ENCODE measurements at places on chromosomes 16 and 17.

GRCh38 chr17:8117980-8118768, at the start of gene ALOXE3:
ALOXE3 (minus strand) TSS chr17:8118514; CDS start chr17:8117990, 524 bp downstream.
- no peak for DNase-seq

GRCh38 chr16:4137438-4137837, 21.2 kb upstream of the ADCY9 start:
- no peak for DNase-seq

DNA sequence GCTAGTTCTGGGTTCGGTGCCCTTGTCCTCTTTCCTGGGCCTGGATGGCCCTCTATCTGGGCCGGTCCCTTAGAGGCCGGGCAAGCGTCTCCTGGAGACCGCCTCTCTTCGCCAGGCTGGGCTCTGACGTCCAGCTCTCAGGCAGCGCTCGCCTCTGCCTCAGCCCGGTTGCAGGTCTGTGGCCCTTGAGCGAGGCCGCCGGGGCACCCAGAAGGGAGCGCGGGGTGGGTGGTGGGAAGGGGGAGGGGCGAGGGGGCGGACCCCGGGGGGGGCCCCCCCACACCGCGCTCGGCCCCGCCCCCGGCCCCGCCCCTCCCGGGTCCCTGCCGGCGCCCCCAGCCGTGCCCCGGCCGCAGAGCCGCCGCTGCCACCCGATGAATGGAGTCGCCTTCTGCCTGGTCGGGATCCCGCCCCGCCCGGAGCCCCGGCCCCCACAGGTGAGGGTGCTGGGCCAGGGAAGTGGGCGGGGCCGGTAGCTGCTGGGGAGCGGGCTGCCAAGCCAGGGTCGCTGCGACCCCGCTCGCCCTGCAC, at the start of gene ARHGAP23:
Gene ARHGAP23, plus strand, starts transcription at position 353 of the 531 bp plus-strand sequence. Its CDS starts 22 bp downstream, at position 375.
- peak; percentile 81 for DNase-seq

DNA sequence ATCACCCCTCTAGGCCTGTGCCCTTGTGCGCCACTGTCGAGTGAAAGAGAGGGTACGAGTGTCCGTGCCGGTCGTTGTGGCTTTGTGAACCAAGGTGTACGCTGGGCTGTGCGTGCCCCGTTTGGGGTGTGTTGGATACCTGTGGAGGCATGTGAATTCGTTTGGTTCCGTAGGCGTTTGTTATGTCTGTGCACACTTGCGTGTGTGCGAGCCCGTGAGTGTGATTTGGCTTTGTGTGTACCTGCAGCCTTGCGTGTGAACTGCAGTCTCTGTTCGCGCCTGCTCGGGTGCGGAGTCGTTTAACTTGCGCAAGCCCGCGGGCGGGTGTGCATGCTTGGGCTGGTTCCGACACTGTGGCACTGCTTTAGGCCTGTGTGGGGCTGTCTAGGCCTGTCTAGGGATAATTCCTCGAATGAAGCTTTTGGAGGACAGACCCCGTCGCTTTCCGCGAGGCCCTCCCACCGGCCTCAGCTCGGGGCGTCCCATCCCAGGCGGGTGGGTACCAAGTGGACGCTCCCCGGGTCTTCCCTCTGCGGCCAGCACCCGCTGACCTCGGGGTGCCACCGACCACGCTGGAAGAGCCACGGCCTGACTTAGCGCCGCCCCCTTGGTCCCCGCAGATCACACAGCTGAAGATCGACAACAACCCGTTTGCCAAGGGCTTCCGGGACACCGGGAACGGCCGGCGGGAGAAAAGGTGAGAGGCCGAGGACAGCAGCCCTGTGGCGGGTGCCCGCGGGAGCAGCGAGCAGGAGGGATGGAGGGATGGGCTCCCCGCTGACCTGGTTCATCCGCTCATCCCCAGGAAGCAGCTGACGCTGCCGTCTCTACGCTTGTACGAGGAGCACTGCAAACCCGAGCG, 4.4 kb downstream of the TBX2 start:
- no peak for DNase-seq

- no peak for DNase-seq
Observed at GRCh38 chr17:65530523-65531255, 30.8 kb downstream of the AXIN2 start.

GRCh38 chr17:21394265-21394664, 18.1 kb downstream of the KCNJ12 start:
- no peak for DNase-seq

DNA sequence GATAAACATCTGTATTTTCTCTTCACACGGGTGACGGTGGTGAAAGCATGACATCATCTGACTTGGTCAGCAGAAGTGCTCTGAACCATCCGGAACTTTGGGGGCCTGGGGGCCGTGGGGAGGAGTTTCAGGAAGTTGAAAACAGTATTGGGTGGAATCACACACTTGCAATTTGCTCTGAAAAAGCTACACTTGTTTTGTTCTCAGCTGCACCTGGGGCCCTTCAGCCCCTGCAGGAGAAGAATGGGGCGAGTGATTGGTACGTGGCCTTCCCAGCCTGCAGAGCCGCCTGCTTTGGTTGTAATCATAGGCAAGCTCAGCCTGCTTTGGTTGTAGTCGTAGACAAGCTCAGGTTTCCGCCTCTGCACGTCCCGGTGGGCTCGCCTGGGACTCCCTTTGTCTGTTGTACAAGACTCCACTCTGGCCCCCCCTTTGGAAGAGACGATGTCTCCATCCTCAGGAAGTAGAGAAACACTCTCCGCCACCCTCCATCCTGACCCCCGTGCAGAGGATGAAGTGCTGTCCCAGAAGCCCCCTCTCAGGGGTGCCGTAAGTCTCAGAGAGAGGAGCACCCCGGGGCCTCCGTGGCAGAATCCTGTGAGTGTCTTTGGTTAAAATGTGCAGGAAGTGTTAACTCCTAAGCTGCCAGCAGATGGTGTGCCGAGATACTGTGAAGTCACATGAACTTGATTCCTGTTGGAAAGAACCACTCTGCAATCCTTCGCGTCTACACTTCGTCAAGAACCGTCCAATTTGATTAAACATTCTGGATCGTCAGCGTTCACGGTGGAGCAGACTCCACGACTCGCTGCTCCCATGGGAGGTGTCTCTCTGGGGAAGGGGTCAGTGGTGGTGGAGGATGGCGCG, 5.4 kb downstream of the BANP start:
- peak; percentile 47 for DNase-seq

DNA sequence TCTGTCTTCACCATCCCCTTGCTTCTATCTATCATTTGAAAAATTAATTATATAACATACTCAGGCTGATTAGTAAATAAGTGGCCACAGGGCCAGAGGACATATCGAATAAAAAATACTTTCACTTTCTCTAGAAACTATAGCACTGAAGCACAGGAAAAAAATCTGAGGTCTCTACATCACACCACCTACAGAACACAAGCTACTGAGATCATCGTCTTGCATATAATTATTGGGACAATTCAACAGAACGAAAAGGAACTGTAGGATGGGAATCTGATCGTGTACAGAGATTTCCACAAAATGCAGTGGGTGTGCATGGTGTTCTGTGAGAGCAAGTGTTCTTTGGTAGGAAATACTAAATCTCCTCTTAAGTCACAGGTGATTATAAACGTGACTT, 289.6 kb upstream of the ERCC4 start:
- no peak for DNase-seq

DNA sequence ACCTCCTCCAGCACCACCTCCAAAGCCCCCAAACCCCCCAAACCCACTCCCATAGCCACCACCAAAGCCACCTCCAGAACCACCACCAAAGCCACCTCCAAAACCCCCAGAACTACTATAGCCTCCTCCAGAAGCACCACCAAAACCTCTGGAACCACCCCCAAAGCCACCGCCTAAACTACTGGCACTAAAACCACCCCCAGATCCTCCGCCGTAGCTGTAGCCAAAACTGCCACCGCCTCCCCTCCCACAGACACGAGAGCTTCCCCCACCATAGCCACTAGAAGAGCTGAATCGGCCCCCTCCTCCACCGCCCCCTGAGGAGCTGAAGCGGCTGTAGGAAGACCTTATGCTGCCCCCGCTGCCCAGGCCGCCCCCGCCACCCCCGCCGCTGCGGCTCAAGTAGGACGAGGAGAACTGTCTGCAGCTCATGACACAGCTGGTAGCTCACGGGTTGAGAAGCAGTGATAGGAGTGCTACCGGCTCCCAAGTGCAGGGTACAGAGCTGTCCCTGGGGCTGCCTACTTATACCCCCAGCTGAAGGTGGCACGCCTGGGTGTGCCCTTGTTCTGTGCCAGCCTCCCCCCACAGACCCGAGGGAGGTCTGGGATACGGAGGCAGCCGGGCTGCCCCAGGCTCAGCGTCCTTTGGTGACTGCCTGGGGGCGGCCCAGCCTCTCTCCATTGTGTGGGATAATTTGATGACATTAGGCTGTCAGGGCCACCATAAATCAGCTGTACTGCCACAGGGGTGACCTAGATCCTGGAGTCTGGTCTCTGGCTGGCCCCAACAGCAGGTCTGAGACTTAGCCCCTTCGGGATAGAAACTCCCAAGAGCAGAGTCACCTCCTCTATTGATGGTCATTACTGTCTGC, at the start of gene KRT9:
Gene KRT9, minus strand, starts transcription at position 499 of the 874 bp plus-strand sequence. Its CDS starts 67 bp downstream, at position 432.
- no peak for DNase-seq

DNA sequence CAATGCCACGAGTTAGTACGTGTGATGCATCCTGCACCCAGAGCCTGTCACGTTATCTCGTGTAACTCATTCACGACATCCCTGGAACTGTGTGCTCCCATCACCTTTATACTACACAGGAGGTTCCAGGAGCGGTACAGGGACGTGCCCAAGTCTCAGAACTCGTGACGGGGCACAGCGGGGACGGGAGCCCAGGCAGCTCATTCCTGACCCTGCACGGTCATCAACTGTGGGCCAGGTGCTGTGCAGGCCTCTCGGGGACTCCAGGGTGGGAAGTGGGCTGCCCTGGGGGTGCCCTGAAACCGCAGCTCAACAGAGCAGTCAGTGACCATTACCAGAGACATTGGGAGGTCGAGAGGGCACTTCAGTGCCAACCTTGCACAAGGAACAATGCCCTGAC, 11.1 kb upstream of the KIF19 start:
- no peak for DNase-seq

DNA sequence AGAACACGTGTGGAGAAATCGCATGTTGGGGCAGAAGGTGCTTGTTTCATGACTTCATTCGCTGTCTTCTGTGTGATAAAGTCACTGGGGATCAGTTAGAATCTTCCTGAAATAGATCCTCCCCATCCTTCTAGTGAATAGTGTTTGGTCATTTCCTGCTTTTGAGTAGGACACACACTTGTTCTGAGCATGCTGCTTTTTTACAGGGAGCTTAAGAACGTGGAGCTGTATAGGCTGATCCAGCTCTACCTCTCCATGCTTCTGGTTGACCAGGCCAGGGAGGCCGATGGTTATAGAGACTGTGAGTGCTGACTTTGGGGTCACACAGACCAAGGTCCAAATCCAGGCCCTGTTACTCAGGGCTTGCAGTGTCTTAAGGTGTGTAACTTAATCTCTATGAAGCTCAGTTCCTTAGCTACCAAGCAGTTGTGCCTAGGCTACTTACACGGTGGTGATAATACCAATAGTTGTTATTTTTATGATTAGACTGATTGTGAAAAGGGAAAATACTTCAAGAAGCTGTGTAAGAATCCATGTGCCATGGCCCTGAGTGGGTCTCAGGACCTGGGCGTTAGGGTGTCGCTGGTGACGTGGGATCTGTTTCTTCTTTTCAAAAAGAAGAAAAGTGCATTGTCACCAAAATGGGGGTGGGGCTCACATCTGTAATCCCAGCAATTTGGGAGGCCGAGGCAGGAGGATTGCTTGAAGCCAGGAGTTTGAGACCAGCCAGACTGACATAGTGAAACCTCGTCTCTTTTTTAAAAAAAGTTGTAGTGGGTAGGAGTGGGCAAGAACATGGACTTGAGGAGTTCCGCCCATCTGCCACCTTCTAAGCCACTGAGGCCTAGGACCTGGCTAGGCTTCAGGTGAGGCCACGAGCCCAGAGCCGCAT, 64.1 kb upstream of the LGALS9 start:
- no peak for DNase-seq

DNA sequence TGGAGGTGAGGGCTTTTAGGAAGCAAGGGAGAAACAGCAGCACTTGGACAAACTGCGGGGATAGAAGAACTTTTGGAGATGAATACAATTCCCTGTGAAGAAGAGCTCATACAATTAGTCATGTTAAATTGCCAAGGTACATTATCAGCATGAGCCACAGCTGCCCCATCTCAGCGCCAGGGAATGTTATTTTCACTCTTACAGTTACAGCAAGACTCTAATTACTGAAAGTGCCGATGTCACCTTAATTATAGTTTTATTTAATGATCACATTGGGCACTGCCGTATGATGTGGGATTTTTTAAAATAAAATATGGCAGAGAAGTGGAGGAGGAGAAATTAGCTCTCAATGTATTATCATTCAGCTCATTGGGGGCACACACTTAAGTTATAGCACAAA, 144.8 kb upstream of the MON1B start:
- DNase-seq: no peak

DNA sequence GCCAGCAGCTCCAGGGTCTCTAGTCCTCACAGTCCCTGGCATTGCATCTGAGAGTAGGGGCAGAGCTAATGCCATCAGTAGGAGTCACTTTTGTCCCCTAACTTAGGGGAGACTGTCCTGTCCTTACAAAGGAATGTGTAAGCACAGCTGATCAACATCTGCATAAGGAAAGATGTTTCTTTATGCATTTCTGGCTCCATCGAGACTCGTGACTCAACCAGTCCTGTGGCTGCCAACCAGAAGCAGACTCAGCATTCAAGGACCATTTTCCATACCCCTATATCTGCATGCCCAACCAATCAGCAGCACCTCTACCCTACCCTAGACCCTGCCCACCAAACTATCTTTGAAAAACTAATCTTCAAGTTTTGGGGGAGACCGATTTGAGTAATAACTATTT, 8.2 kb upstream of the MPP2 start:
- peak; percentile 22 for DNase-seq

GRCh38 chr16:55943267-55943666, 68.1 kb upstream of the CES5A start:
- DNase-seq: no peak

DNA sequence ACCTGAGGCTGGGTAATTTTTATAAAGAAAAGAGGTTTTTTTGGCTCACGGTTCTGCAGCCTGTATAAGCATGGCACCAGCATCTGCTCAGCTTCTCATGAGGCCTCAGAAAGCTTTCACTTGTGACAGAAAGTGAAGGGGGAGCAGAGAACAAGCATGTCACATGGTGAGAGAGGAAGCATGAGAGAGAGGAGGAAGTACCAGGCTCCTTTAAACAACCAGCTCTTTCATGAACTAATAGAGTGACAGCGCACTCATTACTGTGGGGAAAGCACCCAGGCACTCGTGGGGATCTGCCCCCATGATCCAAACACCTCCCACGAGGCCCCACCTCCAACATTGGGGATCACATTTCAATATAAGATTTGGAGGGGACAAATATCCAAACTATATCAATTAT, 86.8 kb downstream of the USP32 start:
- DNase-seq: no peak

- DNase-seq: no peak
Observed at GRCh38 chr16:24571096-24571495, 31.7 kb downstream of the RBBP6 start.

DNA sequence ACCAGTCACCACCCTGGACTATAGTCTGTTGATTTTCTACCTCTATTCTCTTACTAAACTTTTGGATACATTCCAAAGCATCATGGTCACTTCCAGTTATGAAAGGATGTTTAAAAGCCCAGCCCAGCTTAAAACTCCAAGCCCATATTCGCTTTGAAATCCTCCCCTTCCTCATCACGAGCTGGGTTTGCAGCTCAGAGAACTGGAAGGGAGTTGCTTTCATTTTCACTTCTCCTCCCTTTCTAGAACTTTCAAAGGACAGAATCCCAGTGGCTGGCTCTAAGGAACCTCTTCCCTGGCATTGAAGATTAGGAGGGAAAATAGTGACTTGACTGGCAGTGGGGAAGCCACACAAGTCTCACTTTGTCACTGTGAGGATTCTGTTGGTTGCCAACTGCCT, 100.1 kb upstream of the DYNLRB2 start:
- no peak for DNase-seq

- no peak for DNase-seq
Observed at GRCh38 chr17:20992416-20992815, 50.4 kb downstream of the USP22 start.

- DNase-seq: no peak
Observed at GRCh38 chr16:86661706-86662105, 83.4 kb downstream of the FOXL1 start.
